H1 (cell line): ENCODE measurements at places on chromosomes 7 and 10.

- DNase-seq = no peak
These were observed 207.0 kb upstream of the SHH start for GRCh38 chr7:156019308-156019707.

DNA sequence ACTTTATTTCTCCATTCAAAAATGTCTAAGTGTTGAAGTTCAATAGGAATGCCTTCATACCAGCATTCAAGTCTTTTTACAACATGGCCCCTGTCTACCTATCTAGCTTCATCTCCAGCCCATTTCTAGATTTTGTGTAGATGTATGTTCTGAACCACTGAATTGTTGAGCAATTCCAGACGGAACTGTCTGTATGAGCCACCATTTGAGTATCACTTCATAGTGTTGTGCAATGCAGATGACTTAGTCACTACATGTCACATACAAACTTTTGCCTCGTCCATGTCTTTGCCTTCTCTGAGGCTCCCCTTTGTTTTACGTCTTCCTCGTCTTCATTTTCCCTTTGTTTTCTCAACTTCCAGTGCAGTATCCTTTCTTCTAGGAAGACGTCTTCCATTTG is 118.1 kb downstream of the INHBA start:
- no peak for DNase-seq

- no peak for DNase-seq
These were observed 195.6 kb downstream of the TNS3 start for GRCh38 chr7:47386273-47386835.

- no peak for DNase-seq
These were observed 162.7 kb downstream of the PLCE1 start for GRCh38 chr10:94156453-94156852.

DNA sequence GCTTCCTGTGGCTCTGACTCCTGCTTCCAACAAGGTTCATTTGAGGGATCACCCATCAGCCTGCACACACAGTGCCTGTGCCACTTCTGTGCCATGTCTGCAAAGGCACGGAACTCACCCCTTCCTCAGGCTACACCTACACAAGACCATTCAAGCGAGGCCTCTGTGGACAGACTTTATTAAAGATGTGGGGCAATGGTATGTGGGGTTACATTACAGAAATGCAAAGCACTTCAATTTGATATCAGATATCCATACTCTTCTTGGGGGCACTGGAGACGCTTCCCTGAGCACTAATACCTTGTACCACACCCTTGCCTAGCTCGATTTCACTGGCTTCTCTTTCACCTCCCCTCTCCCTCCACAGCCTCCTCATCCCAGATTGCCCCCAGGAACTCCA is 84.4 kb upstream of the FGL2 start:
- DNase-seq = no peak

- no peak for DNase-seq
These were observed 22.7 kb downstream of the YWHAG start for GRCh38 chr7:76336094-76336493.

DNA sequence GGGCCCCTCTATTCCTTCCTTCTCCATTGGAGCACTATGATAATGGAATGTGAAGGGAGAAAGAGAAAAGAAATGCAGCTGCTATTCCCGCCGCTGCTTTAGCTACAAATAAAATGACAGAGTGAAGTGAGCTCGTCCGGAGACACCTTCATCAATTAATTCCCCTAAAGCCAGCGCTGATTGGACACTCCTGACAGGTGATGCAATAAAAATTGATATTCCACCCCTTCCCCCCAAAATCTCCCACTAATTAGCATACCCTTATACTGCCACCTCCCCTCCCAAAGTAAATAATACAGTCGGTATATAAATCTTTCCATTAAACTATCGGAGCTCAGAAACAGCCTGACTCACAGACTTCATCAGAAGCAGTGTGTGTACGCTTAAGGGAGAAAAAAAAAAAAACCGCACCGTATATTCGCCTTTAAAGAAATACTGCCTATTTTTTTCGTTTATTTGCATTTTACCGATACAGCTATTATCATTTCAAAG is 7.3 kb downstream of the SKIDA1 start:
- DNase-seq = no peak

DNA sequence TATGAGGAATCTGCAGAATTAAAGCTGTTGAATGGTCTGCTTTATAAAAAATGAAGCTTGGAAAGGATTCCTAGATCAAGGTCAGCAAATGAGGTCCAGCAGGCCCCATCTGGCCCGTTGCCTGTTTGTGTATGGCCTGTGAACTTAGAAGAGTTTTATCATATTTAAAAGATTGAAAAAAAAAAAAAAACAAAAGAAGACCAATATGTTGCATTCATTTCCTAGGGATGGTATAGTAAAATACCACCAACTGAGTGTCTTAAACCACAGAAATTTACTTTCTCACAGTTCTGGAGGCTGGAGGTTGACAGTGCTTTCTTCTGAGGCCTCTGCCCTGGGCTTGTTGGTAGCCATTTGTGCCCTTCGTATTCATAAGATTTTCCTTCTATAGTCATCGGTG is 109.2 kb downstream of the PPP1R3A start:
- DNase-seq = no peak

- no peak for DNase-seq
These were observed 3.2 kb downstream of the NDST2 start for GRCh38 chr10:73808021-73808815.
